ENCODE measurements at places on chromosomes 1 and 21.

DNA sequence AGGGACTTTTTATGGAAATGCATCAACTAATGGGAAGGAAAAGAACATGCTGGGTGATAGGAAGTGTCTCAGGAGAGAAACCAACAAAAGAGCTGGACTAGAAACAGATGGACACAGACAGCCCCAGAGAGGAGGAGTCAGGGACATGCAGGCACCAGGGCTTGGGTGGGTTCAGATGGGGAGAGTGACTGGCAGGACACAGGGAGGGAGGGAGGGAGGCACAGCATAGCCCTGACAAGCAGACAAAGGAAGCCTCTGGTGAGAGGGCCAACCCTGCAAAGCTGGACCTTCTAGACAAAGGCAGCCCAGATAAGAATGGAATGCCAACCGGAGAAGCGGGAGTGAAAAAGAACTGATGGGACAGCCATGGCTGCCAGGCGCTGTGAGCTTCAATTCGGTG is 568.8 kb downstream of the AJAP1 start:
- no peak for DNase-seq

DNA sequence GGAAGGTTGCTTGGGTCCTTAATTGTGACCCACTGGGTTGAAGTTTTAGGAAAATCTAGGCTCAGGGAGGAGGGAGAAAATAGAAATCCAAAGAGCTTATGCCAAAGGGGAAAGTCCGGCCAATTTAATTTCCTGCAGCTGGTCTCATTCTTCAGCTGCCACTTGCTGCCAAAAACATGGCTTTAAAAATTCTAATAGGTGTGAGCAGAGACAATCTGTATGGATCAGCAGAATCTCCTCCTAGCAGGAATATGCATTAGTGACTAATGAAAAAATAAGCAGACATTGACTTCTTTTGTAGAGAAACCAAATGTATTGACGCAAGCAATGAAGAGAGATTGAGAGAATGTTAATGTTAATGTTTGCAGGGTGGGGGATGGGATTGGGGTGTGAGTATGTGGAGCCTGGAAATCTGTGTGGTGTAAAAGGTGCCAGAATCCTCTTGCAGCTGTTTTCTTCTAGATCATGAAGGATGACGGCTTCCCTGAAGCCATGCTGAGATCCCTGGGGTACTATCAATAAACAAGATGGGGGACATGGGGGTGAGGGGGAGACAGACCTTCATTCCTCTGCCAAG is 35.3 kb downstream of the VWA5B1 start:
- DNase-seq = no peak

GRCh38 chr1:221310180-221310579 is 430.9 kb downstream of the HLX start:
- DNase-seq = no peak

- DNase-seq = no peak
These were observed 14.5 kb upstream of the RUNX1 start for GRCh38 chr21:35063428-35064172.

GRCh38 chr1:22218618-22219250 is 75.8 kb upstream of the WNT4 start:
- no peak for DNase-seq

GRCh38 chr1:89946532-89946931 is 48.4 kb upstream of the ZNF326 start:
- no peak for DNase-seq

GRCh38 chr1:38060498-38060897 is 13.9 kb upstream of the POU3F1 start:
- DNase-seq = no peak

GRCh38 chr21:35849144-35849543 is 211.2 kb downstream of the SETD4 start:
- no peak for DNase-seq

DNA sequence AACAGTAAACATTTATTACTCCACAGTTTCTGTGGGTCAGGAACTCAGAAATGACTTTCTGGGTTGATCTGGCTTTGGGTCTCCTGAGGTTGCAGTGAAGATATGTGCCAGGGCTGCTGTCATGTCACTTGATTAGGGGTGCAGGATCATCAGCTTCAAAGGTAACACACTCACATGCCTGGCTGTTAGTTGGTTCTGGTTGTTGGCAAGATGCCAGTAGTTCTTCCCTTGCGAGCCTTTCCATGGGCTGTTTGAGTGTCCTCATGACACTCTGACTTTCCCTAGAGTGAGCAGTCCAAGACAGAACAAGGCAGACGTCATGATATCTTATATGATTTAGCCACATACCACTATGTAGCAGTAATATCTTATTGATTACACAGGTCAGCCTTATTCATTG is 1.8 kb downstream of the SWT1 start:
- no peak for DNase-seq

DNA sequence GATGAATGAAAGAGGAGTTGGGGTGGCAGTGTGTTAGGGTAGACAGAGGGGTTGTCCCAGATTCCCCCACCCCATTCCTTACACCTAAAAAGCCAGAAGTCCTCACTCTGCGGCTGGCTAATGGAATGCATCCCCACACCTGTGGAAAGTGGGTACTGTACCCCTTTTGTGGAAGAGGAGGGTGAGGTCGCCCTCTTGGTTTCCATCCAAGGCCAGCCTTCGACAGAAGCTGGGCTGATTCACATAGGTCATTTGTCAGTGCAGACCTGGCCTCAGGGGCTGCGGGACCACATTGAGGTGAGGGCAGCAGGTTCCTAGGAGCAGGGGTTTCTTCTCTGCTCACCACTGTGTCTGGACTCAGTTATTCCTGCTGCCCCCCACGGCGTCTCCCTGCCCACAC is 671.6 kb downstream of the MATN1 start:
- no peak for DNase-seq

GRCh38 chr1:65210325-65210724 is 62.3 kb downstream of the AK4 start:
- no peak for DNase-seq

GRCh38 chr1:165397944-165398343 is 41.4 kb upstream of the LMX1A start:
- DNase-seq = peak; percentile 80

GRCh38 chr1:37474046-37474696 is at the start of gene ZC3H12A:
TSS of gene ZC3H12A (plus strand) at chr1:37474580. CDS start at chr1:37475497, 917 bp downstream.
- peak; percentile 86 for DNase-seq

- no peak for DNase-seq
These were observed 1.8 kb upstream of the MTFR1L start for GRCh38 chr1:25817840-25818501.

DNA sequence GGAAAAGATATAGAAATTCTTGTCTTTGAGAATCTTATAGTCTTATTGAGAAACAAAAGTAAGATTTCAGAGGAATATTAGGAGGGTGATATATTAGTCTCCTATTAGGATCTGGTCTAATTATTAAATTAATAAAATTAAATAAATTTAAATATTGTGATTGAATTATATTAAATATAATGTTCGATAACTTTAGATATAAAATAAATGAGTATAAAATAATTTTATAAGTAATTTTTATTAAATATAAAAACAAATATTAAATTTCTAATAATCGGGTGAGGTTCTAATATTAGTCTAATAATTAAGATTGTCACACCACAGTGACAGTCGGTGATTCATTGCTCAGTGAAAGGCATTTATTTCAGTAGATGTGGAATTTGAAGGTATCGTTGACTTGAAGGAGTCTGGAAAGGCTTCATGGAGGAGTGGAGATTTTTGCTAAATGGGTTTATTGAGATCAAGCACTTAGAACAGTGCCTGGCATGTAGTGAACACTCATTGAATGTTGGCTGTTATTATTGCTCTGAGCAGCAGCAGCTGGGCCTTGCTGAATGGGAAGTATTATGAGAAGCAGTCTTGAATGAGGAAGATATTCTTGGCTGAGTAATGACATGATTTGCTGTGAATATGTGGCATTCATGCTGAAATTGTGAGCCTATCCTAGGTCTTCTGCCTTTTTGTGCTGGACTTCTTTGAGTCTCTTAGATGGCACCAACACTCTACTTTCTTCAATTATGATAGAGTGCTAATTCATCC is 74.6 kb downstream of the USP25 start:
- DNase-seq = no peak

DNA sequence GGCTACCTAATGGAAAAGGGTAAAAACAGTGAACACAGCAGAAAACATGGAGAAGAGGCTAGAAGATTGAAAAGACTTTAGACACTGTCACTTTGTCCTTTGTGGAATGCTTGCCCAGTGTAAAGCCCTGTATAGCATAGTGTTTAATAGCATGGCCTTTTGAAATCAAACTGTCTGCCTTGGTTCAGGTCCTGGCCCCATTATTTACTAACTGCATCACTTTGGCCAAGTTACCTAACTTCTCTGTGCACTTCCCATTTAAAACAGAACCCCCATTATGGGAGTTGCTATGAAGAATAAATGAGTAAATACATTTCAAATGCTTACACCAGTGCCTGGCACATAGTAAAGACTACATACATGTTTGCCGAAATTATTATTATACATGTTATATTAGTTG is 12.1 kb downstream of the PHC2 start:
- no peak for DNase-seq

DNA sequence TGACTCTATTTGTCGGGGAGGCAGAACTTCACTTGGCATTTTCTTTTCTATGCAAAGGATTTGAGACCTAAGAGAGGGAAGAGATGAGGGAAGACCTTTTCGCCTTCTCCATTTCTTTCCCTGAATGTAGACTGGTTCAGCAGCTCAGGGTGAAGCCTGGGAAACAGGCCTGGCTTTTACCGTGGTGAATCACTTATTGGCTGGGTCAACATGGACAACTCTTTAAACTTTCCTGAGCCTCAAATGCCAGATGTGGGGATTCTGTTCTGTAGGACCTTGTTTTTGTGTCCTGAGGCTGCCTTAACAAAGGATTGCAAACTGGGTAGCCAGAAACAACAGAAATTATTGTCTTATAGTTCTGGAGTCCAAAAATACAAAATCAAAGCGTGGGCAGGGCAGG is 455.8 kb upstream of the VAMP3 start:
- DNase-seq = no peak

- DNase-seq = peak; percentile 65
These were observed 26.2 kb upstream of the PRKACB start for GRCh38 chr1:84117868-84118267.

GRCh38 chr1:55230659-55231058 is 15.5 kb upstream of the USP24 start:
- peak; percentile 28 for DNase-seq

- DNase-seq = peak; percentile 36
These were observed 79.0 kb upstream of the NFASC start for GRCh38 chr1:204791453-204792353.

- DNase-seq = peak; percentile 88
These were observed 4.4 kb upstream of the C2CD2 start for GRCh38 chr21:41957991-41958766.

DNA sequence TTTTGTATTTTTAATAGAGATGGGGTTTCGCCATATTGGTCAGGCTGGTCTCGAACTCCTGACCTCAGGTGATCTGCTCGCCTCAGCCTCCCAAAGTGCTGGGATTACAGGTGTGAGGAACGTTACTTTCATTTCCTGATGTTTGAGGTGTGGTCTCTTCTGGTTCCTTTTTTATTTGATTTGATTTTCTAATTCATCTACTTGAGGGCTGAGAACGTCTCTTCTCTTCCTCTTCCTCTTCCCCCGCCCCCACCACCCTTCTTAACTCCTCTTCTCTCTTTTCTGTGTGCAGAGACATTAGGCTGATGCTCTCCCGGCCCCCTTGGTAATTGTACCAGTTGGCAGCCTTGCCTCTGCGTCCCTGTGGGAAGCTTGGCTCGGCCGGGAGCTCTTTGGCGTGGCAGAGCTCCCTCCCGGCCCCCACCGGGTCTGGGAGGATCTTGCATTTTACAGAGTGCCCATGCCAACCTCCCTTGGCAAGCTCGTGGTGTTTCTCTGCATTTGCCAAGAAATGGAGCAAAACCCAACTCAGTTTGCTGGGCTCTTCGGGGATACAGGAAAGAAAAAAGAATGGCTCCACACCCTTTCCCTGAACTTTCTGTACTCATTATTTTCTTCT is 19.9 kb downstream of the CRYAA start:
- no peak for DNase-seq

DNA sequence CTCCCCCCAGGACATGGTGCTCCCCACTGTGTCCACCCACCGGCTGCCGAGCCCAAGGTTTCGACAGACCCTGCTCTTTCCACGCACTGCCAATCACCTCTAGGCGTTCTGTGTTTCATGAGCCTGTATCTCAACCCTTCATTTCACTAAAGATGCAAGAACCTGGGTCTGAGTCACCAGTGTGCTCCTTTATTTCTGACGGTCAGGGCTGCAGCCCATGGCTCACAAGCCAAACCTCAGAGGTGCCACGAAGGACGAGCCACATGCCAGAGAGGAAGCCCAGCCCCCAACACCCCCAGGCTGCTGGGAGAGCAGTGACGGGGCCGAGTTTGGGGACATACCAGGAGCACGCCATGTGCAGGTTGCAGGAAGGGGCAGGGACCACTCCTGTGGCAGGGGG is 79.2 kb upstream of the ARHGEF16 start:
- DNase-seq = no peak

- DNase-seq = no peak
These were observed 12.5 kb downstream of the CAPN8 start for GRCh38 chr1:223653015-223653414.

DNA sequence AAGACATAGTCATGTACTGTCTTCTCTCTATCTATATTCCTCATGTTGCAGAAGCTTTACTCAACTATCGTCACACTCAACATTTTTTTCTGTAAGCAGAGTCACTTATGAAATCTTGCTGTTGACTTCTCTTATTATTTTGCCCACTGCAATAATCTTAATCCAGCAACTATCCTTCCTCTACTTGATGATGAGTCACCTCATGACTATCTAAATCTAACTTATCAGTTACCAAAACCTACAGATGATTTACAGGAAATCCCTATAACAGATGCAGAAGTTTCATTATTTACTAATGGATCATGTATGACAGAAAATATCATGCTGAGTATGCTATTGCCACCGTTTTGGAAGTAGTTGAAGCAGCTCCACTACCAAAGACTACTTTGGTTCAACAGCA is 378.9 kb downstream of the DUSP10 start:
- no peak for DNase-seq

DNA sequence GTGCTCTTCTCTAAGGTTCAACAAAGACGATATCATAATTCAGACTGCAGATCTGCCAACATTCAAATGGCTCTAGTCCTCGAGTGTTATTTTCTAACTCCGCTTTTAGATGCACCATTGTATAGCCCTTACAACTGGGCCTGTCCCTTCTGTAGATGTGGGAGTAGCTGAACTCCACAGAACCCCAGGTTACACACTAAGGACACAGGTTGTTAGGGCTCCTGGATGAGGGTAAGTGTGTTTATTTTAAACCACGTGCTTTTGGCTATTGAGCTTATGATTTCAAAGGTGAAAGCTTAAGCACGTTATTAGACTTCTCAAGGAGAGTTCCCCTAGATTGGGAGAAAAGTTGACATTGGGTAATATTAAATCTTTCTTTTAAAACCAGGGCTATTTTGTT is 64.7 kb downstream of the MPZL1 start:
- DNase-seq = no peak

- DNase-seq = no peak
These were observed 55.7 kb upstream of the EPHA8 start for GRCh38 chr1:22507587-22507986.

- no peak for DNase-seq
These were observed 50.1 kb downstream of the COQ8A start for GRCh38 chr1:226990133-226990716.

- no peak for DNase-seq
These were observed 16.6 kb upstream of the S1PR1 start for GRCh38 chr1:101219924-101220870.
